ENCODE measurements at places on chromosomes 12 and 14.

DNA sequence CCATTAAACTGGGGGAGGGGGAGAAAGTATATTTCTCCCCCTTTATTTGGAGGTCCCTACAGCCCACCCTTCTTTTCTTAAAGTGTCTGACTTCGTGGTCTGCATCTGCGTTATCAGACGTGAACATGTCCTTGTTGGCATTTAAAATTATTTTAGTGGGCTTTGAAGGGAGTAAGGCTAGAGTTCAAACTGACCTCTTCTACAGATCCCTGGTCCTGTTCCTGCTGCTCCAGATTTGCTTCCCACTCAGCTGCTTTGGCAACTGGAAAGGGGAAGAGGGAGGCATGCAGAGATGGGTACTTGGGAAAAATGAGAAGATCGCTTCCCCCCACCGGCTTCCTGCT is 611 bp upstream of the SIX6 start:
- DNase-seq: no peak

- DNase-seq: no peak
Observed at GRCh38 chr14:39581474-39581873, 149.2 kb upstream of the FBXO33 start.

DNA sequence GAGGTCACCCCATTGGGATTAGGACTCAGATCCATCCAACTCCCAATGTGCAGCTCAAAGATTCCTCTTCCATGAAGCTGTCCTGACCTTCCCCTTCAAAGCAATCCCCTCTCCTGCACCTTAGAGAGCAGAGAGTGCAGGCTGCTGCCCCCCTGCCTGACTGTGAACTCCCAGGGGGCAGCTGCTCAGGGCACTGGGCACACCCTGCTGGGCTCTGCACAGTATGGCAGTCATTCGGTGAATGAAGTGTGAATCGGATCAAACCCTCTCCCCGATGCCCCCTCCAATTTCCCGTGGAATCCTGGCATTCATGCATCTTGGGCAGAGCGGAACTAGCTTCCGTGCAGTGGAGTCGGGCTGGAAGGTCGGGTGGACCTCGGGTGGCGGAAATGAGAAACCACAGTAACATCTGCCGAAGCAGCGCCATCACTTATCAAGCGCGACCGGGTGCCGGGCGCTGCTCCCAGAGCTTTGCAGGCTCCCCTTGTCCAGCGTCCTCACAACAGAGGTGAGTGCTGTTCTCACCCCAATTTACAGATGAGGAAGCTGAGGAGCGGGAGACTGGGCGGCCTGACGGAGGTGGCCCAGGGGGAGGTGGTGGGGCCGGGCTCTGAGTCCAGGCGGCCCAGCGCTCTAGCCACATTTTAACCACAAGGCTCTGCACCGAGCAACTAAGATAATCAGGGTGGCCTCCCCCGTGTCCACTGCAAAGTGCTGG is 14.7 kb downstream of the GALNT9 start:
- DNase-seq: no peak

GRCh38 chr14:103905842-103906456 is 22.3 kb upstream of the TDRD9 start:
- DNase-seq: no peak

DNA sequence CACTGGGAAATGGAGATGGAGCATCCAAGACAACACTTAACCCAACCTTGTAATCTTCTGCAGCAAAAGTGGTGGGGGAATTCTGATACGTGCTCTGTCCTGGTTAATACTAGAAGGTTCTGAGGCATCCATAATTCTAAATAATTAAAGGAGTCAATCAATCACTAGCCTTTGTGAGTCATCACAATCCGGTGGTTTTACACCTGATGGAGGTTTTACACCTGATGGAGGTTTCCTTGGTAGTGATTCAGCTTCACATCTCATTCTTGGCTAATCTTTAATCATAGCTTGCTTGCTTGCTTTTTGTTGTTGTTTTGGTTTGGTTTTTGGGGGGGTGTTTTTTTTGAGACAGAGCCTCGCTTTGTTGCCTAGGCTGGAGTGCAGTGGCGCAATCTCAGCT is 343.4 kb downstream of the DPF3 start:
- DNase-seq: no peak

- DNase-seq: no peak
Observed at GRCh38 chr14:90639641-90640040, 176.6 kb downstream of the TTC7B start.
